ENCODE measurements at places on chromosomes 12 and 14.
A peak's percentile ranks its signal among the peaks of the same experiment; 100 is the strongest.

GRCh38 chr12:105933671-105934665, 204.8 kb downstream of the NUAK1 start:
- DNase-seq = no peak

- no peak for DNase-seq
These were observed 29.5 kb upstream of the CLMN start for GRCh38 chr14:95349241-95349640.

DNA sequence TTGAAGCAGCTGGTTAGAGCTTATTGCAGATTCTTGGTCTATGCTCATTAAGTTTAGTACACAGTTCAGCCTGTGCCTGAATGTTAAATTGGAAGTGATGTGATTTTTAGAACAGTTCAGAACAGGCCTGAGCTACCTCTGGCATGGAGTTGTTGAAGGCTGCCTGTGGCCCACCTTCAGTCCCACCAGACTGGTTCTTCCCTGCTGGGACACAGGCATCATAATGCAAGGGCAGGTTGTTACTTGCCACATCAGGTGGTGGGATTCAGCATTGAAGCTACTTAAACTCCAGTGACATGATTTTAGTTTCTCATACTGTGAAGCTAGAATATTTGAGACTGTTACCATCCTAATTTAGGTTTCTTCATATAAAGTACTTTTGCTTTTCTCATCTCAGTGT, 49.4 kb downstream of the PROX2 start:
- no peak for DNase-seq

DNA sequence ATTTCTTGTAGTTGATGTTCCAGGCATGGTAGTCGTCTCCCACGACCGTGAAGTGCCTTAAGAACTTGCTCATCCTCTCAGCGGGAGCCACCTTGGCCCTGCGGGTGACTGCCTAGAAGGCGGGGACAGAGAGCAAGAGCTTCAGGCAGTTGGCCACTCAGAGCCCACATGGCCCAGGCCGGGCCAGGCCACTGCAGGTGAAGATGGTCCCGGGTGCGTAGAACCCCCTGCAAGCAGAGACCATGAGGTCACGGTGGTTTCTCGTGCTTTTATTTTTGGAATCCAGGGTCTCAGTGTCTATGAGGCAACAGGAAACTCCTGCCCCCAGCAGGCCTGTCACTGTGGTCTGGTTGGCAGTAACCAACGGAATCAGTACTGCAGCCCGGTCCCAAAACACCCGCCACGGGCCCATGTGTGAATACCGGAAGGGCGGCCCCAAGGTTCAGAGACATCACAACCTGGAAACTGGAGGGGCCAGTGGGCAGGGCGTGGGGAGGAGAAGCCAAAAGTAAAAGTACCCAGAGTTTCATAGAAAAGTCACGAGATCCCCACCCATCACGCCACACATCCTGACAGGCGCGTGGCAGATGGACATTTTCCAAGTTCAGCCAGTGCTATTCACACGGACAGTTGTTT, 27.5 kb downstream of the HVCN1 start:
- DNase-seq = peak; percentile 56

DNA sequence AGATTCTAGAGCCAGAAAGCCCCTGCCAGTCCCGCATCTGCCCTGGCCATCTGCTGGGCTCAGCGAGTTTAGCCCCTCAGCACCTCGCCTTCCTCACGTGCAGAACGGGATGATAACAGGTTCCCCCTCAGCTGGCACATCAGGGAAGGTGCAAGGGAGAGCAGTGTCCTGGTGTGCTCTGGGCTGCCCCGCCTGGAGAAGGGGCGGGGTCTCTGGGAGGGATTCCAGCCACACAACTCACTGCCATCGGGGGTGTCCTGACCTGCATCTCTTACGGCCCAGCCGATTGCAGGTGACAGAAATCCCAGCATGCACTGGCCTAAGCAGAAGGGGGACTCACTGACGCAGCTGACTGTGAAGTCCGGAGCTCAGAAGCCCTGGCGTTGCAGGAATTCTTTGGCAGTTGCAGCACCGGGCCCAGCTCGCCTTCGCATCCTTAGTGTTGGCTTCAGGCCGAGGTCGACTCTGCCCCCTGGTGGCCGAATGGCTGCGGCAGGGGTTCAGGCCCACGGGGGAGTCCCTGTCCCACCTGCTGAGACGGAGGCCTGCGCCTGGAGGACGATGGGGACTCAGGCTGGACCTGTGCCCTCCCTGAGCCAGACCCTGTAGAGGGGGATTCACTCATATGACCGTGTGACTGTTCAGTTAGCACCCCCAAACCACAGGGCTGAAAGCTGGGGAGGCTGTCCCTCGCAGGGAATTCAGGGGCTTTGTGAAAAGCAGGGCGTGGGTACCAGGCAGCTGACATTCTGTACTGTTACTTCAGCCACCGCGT, 178.6 kb downstream of the ADGRD1 start:
- peak; percentile 66 for DNase-seq

DNA sequence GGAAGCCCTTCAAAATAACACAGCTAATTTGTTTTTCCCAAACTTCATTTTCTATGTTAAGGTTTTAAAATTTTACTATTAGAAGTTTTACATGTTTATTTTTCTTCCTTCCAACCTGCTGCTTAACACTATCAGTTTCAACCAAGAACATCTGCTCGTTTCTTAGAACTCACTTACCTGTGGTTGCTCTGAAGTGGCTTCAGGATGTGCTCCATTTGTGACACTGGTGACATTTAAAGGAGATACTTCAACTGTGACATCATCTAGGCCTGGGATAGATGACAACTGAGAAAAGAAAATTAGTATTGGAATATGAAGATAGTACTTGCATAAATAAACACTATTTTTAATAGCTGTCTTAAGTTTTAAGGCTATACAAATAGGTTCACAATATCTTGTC, 17.9 kb downstream of the WASHC3 start:
- no peak for DNase-seq

DNA sequence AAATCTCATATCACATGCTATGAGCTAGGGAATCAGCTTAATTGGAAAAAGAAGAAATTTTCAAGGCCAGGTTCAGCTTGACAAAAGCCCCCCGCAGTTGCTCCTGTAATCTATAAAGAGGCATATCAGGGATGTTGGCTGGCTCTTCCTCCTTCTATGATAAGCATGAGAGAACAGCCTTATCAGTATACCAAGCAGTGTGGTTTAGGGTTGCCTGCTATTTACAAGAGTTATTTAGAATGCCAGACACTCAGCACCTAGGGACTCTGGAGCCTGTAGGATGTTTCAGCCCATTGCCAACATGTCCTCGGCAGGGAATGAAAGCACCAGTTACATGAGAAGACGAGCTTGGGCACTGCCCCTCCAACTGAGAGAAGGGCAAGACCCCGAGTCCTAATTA, 89.5 kb upstream of the TMPO start:
- no peak for DNase-seq
